MM.1S (cell line): ENCODE measurements at places on chromosomes 7 and 10.
A peak's percentile ranks its signal among the peaks of the same experiment; 100 is the strongest.

DNA sequence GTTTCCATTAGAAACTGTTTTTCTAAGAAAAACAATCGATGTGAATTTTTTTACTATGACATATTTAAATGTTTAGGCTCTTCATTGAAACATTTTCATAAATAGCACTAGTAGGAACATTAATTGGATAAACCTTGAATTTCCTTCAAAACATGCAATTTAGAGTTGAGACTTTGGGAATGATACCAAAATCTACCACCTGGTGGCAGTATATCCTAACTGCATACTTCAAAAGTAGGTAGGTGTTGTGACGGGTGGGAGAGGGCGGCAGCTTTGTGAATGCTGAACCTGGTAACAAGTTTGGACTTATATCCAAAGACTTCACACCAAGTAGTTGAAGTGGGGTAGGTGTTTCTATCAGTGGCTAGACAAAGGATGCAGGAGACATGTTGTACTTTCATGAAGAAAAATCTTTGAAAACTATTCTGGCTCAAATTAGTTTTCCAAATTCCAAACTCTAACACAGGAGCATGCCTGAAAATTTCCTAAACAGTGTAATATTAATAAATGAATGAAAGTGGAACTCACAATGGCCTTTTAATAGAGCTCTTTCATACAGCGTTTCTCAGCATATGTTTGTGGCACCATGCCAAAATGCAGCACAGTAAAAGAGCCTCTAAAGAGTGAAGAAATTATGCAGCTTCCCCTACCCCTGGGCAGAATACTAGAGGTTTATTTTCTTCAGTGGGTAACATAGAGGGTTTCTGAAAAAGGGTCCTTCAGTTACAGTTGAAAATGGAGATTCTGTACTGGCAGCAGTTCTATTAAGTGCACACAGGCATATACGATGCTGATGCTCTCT is 201.0 kb upstream of the TPK1 start:
- H3K36me3 ChIP-seq = no peaks in the 10 kb centered on the region; the same call in 1 of the 2 replicates
- H3K4me3 ChIP-seq = no peak overlapping the region
- H3K4me1 ChIP-seq = no peaks in the 10 kb centered on the region
- H3K27me3 ChIP-seq = no peaks in the 10 kb centered on the region

DNA sequence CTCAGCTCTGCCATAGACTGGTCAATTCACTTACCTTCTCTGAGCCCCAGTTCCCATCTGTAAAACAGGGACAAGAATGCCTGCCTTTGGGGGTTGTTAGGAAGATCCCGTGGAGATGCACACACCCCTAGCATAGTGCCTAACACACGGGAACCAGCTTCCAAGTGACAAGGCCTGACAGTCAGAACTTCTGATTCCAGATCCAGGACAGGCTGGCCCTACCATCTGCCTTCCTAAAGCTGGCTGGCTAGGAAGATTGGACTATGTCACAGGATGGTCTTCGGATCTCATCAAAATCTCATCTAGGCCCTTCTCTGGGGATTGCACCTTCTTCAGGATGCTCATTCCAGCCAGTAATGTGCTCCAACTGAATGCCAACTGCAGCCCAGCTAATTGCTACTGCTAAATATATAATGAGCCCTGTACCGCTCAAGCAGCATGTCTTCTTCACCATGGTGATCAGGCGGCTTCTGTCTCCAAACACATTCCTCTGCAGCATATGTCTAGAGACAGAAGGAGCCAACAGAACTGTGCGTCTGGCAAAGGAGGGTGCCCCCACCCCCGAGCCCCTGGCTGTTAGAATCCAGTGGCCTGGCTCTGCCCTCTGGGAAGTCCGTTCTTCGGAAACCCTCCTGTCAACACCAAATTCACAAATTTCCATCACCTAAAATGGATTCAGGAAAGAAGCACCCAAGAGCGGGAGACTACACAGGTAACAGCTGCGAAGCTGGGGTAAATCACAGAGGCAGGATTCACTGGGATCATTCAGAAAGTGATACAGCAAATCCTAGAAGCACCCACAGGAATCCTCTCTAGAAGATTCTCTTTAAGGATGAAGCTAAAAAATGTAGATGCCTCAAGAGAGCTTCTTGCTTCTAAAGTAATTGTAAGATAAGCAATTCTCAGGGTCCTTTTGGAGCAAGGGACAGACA is 142.1 kb upstream of the EEPD1 start:
- H3K27me3 ChIP-seq = no peaks in the 10 kb centered on the region
- no peaks in the 10 kb centered on the region for H3K4me1 ChIP-seq
- H3K27ac ChIP-seq = no peak overlapping the region
- no peak for DNase-seq
- H3K4me3 ChIP-seq = no peak overlapping the region

DNA sequence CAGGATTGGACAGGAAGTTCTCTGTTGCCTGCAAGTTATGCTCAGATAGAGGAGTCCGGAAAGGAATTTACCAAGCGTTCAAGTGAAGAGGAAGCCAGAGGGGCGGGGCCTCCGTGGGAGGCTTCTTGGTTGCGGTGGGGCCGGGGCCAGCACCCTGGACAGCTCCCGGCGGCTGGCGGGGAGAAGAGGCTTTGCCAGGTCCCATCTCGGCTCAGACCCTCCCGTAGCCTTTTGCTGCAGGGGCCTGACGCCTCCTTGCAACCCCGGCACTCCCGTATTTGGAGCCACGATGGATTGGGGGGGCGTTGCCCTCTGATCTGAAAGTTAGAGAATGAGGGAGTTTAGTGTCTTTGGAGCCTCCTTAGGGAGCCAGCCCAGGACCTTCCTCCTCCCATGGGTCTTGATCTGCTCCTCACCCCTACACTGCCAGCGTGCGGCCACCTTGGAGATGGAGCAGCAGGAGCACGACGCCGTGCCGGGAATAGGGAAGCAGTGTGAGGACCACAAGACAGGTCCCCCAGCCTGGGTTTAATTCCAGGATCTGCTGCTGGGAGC is 3.1 kb upstream of the SLC18A3 start:
- H3K36me3 ChIP-seq = no peaks in the 10 kb centered on the region
- H3K4me1 ChIP-seq = no peaks in the 10 kb centered on the region
- no peaks in the 10 kb centered on the region; the same call in 1 of the 2 replicates for H3K27me3 ChIP-seq
- H3K27ac ChIP-seq = no peak overlapping the region
- H3K4me3 ChIP-seq = no peak overlapping the region
- DNase-seq = peak; percentile 72

GRCh38 chr7:128877756-128878120 is 15.1 kb downstream of the ATP6V1F start:
- no peak for DNase-seq
- H3K27ac ChIP-seq = no peak overlapping the region
- no peaks in the 10 kb centered on the region for H3K4me1 ChIP-seq
- no peaks in the 10 kb centered on the region for H3K36me3 ChIP-seq

- no peak overlapping the region for H3K4me3 ChIP-seq
- no peaks in the 10 kb centered on the region for H3K36me3 ChIP-seq
- H3K4me1 ChIP-seq = peaks cover 30% of the 10 kb centered on the region
- DNase-seq = peak; percentile 88
Observed at GRCh38 chr7:106542550-106543220, 118.3 kb downstream of the CCDC71L start.

- no peak overlapping the region for H3K27ac ChIP-seq
- no peaks in the 10 kb centered on the region for H3K27me3 ChIP-seq
- no peak for DNase-seq
- no peak overlapping the region for H3K4me3 ChIP-seq
- no peaks in the 10 kb centered on the region for H3K36me3 ChIP-seq
- H3K4me1 ChIP-seq = no peaks in the 10 kb centered on the region
Observed at GRCh38 chr7:99203092-99203491, 4.8 kb downstream of the KPNA7 start.

DNA sequence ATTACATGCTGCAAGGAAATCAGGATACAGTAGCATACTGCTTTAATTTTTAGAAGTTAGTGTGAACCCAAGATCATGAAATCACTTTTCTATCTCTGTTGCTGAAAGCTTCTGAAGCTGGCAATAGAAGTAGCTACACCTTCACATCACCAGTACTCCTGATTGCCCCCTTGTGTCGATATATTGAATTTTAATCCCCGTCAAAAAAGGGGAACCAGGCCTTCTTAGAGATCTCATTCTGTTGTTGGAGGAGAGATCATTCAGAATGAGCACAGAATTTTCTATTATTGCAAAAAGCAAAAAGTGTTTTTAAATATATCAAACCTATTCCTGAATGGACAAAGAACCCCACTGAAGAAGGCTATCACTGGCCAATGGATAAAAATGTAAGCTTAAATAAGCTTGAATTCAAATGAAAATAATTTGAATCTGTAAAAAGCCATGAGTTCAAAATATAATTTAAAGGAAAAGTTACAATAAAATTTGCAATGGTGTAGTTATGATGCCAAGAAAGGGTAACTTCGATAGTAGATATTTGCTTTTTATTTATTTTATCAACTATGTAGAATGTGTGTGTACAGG is 39.7 kb upstream of the TEX47 start:
- no peaks in the 10 kb centered on the region for H3K4me1 ChIP-seq
- peak; percentile 65 for DNase-seq
- H3K27ac ChIP-seq = no peak overlapping the region
- no peaks in the 10 kb centered on the region for H3K27me3 ChIP-seq

GRCh38 chr7:31794851-31795344 is 107.9 kb downstream of the PPP1R17 start:
- H3K36me3 ChIP-seq = no peaks in the 10 kb centered on the region
- no peaks in the 10 kb centered on the region for H3K27me3 ChIP-seq
- H3K4me3 ChIP-seq = no peak overlapping the region
- H3K27ac ChIP-seq = no peak overlapping the region
- no peaks in the 10 kb centered on the region for H3K4me1 ChIP-seq

DNA sequence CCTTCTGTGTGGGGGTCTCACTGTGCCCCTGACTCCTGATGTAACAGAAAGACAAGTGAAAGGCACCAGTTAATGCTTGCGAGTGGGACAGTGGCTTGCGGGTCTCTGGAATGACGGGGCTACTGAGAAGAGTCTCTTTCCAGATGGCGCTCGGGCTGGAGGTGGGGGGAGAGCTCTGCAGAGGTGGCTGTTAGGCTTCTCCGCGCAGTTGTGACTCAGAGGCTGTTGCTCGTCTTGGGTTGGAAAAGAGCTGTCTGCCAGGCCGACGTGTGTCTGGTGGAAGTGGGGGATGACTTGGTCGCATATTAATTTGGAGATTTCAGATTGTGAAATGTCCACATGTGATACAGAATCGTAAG is 27.9 kb upstream of the SH2B2 start:
- H3K27ac ChIP-seq = no peak overlapping the region
- no peak for DNase-seq
- H3K4me3 ChIP-seq = no peak overlapping the region
- H3K4me1 ChIP-seq = no peaks in the 10 kb centered on the region
- H3K36me3 ChIP-seq = no peaks in the 10 kb centered on the region

GRCh38 chr7:150902078-150903033 is 50.0 kb downstream of the AOC1 start:
- H3K36me3 ChIP-seq = no peaks in the 10 kb centered on the region
- no peak overlapping the region for H3K4me3 ChIP-seq
- H3K4me1 ChIP-seq = peaks cover 13% of the 10 kb centered on the region
- no peak overlapping the region for H3K27ac ChIP-seq
- no peak for DNase-seq
- H3K27me3 ChIP-seq = no peaks in the 10 kb centered on the region

- H3K27me3 ChIP-seq = no peaks in the 10 kb centered on the region
- no peak overlapping the region for H3K4me3 ChIP-seq
- H3K27ac ChIP-seq = no peak overlapping the region
- peaks cover 14% of the 10 kb centered on the region for H3K4me1 ChIP-seq
- DNase-seq = no peak
Observed at GRCh38 chr10:91242940-91243339, 22.5 kb downstream of the PCGF5 start.

DNA sequence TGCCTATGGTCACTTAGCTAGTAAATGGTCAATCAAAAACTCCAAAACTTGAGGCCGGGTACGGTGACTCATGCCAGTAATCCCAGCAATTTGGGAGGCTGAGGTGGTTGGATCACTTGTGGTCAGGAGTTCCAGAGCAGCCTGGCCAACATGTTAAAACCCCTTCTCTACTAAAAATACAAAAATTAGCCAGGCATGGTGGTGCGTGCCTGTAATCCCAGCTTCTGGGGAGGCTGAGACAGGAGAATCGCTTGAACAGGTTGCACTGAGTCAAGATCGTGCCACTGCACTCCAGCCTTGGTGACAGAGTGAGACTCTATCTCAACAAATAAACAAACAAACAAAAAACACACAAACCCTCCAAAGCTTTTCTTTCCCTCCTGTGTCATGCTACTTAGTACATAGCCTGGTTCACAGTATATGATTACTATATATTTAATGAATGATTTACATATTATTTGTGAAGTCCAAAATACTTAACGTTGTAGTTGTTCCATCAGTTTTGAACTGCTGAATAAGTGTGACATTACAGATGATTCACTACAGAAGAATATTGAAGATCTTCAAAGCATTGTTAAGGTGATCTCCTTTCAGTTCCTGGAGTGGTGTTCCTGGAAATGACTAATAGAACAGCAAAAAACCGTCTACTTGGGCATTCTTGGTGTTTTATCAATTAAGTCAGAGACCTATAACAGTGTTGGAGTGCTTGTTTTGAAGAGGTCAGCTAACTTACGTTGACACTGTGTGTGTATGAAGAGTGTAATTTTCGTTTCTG is 72.9 kb downstream of the ADK start:
- H3K36me3 ChIP-seq = no peaks in the 10 kb centered on the region
- H3K4me3 ChIP-seq = no peak overlapping the region
- H3K27ac ChIP-seq = no peak overlapping the region
- no peak for DNase-seq
- no peaks in the 10 kb centered on the region for H3K27me3 ChIP-seq

DNA sequence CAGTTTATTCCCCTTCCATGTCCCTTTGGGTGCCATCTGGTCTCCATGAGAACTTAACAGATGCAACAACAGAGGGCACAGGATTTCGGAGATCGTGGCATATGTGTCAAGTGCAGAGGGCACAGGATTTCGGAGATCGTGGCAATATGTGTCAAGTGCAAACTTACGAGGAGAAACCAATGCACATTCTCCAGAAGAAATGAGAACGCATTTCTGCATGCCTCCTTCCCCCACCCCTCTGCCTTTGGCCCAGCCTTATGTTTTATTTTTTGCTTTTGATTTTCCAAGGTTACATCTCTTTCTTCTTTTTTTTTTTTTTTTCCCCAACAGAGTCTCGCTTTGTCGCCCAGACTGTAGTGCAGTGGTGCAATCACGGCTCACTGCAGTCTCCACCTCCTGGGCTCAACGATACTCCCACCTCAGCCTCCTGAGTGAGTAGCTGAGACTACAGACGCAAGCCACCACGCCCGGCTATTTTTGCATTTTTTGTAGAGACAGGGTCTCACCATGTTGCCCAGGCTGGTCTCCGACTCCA is 586 bp upstream of the ANKRD26 start:
- DNase-seq = peak; percentile 21
- no peaks in the 10 kb centered on the region for H3K36me3 ChIP-seq
- no peaks in the 10 kb centered on the region for H3K4me1 ChIP-seq
- H3K4me3 ChIP-seq = peak overlapping the region; percentile 70
- peak overlapping the region; percentile 68; the same call in 1 of the 2 replicates for H3K27ac ChIP-seq
